ENCODE measurements at places on chromosomes 13 and 19.

- no peak for DNase-seq
Measured at GRCh38 chr19:7687177-7687576, 6.5 kb downstream of the TRAPPC5 start.

DNA sequence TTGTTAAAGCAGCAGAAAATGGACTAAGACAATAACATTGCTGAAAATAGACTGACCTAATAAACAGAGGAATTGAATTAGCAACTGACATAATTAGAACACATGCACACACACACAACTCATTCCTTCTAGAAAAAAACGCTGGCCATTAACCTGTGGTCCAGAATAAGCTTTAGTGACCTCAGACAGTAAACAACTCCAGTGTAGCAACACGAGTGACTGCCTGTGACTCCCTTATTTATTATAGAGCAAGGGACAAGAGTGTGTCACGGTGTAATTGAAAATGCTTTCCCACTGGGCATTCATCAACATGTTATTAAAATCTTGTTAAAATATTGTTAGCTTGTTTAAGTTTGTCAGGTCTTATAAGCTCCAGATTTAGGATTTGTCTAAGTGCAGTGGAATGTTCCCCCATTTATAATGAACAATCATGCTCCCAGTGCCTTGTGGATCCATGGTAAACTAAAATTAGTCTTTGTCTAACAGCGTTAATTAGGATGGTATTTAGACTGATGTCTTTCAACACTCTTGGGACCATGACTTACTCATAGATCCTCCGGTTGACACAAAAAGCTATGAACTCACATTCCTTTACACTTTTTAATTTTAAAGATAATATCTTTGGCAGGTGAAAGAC lies 111.7 kb upstream of the IRS2 start:
- DNase-seq, result no peak

DNA sequence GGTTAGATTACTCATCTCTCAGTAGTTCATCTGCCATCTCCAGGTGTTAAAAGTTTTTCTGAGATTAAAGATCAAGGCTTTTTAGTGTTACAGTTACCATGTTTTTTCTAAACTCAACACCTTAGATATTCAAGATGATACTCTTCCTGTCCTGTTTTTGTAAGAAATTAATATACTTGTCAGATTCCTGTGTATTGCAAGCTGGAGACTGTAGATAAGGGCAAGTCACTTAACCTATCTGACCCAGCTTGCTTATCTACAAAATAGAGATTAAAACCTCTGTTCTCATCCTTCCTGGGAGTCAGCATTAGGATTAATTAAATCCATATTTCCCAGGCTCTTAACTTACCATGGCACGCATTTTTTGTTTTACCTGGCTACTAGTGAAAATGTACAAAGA lies 25.2 kb downstream of the SUGT1 start:
- DNase-seq, result no peak

DNA sequence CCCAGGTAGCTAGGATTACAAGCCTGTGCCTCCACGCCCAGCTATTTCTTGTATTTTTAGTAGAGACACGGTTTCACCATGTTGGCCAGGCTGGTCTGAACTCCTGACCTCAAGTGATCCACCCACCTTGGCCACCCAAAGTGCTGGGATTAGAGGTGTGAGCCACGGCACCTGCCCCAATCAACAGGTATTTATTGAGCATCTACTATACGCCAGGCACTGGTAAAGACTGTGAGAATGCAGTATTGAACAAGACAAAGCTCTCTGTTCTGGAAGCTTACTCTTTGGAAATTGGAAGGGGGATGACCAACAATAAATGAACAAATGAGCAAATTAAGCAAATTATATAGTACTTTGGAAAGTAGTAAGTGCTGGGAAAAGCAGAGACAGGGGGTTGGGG lies 21.4 kb upstream of the ERCC1 start:
- DNase-seq, result no peak

DNA sequence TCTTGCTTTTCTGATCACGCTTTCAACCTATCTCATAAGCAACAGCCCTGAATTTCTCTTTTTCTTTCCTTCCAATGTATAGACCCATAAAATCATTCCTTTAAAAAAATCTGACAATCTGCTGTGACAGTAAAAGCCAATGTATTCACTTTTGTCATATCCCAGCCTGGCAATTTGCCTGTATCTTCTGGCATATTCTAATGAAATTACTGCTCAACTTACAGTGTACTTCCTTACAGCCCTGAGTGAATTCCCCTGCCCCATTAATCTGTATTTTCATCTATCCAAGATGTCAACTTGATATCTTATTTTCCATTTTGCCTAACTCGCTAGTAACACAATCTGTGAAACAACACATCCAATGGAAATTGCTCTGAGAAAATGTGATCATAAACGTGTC lies 18.0 kb upstream of the SERP2 start:
- no peak for DNase-seq

GRCh38 chr13:29591310-29591709 lies 4.2 kb downstream of the SLC7A1 start:
- no peak for DNase-seq

DNA sequence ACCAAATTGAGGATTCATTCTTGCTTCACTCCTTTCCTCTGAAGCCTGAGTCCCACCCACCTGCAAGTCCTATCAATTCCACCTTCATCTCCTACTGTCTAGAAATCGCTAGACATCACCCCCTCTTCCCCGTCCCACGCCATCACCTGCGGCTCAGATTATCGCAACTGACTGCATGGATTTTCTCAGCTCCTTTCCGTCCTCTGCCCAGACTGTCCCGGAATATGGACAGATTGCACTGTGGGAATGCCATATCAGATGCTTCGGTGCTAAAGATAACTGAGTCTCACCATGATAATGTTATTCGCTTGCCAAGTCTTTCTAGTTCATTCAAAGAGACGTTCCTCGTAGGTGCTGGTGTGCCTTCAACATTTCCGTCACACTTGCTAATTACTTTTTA lies 66.4 kb upstream of the USP29 start:
- DNase-seq, result no peak

DNA sequence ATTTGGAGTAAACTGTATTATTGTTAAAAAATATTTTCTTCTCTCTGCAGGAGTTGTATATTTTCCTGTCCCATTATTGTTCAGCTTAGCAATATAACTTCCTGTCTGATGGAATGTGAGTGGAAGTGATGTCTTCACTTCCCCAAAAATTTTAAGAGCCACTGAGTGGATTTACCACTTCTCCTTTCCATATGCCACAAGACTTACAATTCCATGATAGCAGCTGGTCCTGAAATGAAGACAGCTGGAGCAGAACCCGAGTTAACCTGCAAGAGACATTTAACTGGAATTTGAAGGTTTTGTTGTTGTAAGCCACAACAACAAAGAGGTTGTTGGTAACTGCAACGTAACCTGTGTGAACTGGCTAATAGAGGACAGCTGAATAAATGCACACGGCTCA lies 23.4 kb upstream of the TBC1D4 start:
- no peak for DNase-seq

DNA sequence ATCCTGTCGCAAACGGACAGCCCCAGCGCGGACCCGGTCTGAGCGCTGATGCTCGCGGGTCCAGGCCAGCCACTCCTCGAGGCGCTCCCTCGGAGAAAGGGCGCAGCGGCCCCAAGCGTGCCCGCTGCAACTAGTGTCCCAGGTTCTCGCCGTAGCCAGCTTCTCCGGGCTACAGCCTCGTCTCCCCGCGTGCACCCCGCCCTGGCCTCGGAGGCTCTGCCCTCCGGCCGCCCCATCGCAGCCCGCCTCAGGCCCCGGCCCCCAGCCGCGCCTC lies 487 bp downstream of the FLT1 start:
- peak; percentile 73 for DNase-seq

- no peak for DNase-seq
Measured at GRCh38 chr13:94956417-94957110, 244.2 kb upstream of the SOX21 start.

DNA sequence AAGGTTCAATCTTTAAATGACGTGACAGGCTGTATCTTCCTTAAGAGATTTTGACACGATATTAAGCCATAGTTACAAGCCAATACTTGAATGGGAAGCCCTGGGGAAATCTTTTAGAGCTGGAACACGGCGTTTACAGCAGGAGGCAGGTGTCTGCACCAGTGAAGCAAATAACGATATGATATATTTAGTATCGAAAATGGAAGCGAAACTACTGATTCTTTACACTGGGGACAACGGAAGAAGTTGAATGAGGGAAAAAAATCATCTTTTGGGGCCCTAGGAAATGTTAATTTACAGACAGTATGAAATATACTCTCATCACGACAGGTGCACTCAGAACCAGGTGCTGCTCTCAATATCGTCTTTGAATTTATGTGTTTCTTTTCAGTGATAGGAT lies 793.9 kb upstream of the PCDH20 start:
- peak; percentile 47 for DNase-seq

GRCh38 chr19:9865732-9866501 lies 30.8 kb downstream of the PIN1 start:
- DNase-seq, result no peak

All from DMS53 (cell line).